CD4-positive, alpha-beta T cell treated with Interleukin-1 beta for 1 hour (primary cell): ENCODE measurements at places on chromosomes 4 and X.

DNA sequence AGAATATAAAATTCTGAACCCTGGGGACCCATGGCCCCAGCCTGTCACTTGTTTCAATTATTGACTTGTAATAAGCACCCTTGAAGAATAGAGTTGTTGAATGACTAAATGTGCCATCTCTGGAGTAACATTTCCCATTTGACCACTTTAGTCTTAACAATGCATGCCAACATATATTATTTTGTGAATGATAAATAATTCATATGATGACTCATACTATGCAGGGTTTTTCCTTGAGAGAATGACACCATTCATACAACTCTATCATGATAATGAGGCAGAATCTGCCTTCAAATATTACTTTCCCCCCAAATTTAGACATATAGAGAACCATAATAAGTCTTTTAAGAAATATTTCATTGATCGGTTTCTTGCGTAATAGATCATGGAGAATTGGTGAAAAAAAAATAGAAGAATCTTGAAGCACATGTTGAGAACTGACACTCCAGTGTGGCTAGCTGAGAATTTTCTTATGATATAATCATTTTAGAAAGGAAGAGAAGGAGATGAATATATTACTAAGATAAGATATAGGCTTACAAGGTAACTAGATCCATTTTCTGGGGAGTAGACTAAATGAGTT is 404.5 kb downstream of the GRXCR1 start:
- no peak for DNase-seq

DNA sequence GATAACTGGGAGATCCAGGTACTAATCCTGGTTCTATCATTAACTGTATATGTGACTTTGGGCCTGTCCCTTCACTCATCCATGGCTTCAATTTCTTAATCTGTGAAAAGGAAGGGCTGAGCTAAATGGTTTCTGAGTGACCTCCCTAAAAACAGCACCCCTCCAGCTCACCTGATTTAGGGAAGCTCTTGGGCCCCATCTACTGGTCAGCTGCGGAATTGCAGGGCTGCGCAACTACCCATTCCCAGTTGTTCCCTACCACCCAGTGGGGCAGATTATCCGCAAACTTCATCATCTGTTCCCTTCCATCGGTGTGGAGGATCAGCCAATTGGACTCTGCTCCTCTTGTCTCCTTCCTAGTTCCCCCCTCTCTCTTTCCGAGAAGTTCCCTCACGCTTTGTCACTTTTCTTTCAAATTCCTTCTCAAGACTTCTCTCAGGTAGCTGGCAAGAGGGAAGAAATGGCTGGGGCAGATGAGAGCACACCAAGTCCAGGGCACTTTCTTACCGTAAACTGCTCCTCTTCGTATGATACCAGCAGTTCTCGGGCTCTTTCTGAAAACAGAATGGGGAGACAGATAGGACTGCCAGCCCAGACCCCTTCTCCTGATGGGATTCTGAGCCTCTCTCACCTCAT is 5.8 kb downstream of the LAS1L start:
- peak; percentile 31 for DNase-seq

DNA sequence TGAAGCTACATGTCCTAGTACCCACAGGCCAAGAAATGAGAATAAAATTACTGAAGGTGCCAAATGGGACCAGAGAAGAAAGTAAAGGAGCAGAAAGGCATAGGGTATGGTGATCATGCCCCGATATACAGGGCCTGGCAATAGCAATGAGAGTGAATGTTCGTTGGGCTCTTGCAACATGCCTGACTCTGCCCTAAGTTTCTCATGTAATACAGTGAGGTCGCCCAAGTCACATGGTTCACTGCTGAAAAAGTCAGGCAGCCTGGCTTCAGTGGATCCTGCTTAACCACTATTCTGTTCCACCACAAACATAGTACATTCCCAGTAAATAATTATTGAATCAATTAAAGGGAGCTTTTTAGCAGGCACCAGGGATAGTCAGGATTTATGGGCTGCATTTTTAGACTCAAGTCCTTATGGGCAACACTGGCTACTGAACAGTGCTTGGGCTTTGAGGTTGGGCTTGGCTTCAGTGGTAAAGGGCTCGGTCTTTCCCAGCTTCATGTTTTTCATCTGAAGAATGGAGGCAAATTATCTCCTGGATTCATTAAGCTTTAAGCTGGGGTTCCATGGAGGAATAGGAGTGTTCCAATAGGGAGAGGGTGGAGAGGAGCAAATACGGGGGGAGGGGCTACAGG is 67.1 kb upstream of the ZNF518B start:
- DNase-seq, result no peak

DNA sequence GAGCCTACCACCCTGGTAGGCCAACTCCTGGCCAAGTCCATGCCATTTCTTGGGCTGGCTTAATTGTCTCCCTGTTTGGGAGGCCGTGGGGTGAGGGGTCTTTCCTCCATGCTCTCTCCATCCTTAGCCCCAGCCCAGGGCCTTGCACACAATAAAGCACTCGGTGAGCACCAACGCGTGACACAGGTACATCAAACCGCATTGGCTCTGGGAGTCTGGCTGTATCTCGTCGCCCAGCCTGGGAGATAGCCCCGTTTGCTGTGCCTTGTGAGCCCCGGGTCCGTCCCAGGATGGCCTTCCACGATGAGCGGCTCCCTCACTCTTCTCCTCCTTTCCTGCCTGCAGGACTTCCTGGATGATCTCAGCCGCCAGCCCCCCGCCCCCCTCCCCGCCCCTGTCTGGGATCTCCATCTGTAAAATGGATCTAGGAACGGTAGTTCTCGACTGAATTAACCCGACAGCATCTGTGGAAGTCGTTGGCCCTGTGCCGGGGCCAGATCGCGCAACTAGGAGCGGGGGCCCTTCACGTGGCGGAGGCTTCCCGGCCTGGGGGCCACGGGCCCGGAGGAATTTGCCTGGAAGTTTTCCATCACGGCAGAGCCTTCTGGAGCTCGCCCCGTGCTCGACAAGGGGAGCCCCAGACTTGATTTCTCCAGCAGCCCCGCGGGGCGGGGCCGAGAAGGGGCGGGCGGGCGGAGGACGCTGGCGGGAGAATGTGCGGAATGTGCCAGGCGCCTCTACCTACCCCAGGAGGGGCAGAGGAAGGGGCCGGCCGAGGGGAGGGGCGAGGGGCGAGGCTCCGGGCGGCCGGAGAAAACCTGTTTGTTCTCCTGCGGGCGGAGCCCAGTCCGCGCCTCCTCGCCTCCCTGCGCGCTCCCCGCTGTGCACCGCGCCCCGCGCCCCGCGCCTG is at the start of gene ZNF185:
TSS of gene ZNF185 (plus strand) at position 846 of the 910 bp plus-strand sequence. CDS start 16,423 bp downstream, outside the sequence.
- no peak for DNase-seq

DNA sequence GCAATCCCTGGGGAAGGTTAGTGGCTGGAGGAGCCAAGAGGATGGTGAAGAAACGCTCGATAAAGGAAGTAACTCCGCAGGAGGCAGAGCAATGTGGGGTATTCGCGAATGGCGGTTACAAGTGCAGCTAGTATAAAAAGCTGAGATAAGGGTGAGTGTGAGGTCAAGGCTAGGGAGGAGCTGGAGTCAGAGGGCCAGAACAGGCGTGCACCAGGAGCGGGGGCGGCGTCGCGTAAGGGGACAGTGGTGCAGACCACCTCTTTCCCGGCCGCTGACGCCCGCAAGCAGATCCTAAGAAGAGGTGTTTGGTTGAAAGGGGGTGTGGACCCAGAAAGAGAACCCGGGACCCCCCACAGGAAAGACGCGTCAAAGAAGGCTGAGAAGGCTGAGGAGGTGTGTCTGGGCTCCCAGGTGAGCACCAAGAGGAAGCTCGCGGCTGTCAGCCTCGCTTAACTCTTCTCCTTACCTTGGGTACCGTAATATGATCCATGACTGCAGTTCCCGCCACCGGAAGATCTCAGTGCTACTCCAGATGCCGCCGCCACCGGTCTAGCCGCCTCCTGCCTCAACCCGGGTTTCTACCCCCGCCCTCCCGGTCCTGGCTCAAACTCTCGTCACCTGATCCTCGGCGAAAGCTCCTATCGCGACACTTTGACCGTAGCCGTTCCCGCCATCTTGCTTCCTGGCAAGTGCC is at the start of gene MTMR8:
TSS of gene MTMR8 (minus strand) at position 579 of the 694 bp plus-strand sequence. CDS start at position 490, 89 bp downstream.
- peak; percentile 81 for DNase-seq

DNA sequence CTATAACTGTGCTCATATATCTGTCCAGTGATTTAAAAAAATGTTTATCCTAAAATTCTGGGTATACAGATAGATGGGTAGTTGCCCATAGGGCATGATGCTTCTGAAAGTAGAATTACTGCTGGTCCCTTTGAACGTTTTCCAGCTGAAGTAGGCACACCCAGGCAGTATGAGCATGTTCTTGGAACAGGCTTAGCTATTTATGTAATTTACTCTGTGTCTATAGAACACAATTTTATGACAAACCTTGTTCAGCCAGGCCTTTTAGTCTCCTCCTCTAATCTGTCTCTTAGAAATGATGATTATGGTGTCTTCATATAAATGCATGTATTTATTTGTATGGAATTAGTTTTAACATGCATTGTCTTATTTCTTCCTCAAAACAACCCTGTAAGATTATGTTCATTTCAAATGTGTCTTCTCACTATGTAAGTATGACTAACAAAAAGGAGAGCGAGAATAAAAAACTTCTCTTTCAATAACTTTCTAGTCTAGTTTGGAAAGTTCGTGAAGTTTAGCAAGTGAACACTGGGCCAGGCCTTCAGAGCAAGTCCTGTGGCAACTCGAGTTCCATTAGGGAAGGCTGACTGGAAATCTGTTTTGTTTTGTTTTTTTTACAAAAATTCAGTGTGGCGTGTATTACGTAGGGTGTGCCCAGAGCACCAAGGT is 142.0 kb downstream of the AFF1 start:
- no peak for DNase-seq

DNA sequence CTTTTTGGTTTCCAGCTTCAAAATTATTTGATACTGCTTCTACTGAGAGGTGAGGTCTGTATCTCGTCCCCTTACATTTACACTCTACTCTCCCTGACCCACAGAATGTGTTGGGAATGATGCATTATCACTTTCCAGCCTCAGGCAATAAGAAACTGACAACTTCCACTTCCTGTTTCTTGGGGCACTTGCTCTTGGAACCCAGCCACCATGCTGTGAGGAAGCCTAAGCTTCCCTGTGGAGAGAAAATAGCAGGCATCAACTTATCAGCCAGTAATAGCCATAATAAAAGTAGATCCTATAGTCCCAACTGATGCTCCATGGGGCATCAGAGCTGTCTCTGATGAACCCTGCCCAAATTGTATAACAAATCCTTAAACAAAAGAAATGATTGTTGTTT is 32.6 kb downstream of the RELL1 start:
- no peak for DNase-seq

GRCh38 chrX:15856222-15856587 is 1.6 kb upstream of the AP1S2 start:
- no peak for DNase-seq

GRCh38 chr4:14303856-14304255 is 676.3 kb upstream of the BOD1L1 start:
- DNase-seq, result no peak

DNA sequence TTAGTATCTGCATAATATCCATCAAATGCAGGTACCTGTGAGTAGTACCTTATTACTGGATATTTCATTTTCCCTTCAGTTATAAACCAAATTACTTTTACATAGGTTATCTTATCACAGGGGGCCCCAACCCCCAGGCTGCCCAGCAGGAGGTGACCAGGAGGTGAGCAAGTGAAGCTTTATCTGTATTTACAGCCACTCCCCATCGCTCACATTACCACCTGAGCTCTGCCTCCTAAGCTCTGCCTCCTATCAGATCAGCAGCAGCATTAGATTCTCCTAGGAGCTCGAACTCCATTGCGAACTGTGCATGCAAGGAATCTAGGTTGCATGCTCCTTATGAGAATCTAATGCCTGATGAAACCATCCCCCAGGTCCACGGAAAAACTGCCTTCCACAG is 6.3 kb downstream of the PRSS12 start:
- DNase-seq, result no peak

DNA sequence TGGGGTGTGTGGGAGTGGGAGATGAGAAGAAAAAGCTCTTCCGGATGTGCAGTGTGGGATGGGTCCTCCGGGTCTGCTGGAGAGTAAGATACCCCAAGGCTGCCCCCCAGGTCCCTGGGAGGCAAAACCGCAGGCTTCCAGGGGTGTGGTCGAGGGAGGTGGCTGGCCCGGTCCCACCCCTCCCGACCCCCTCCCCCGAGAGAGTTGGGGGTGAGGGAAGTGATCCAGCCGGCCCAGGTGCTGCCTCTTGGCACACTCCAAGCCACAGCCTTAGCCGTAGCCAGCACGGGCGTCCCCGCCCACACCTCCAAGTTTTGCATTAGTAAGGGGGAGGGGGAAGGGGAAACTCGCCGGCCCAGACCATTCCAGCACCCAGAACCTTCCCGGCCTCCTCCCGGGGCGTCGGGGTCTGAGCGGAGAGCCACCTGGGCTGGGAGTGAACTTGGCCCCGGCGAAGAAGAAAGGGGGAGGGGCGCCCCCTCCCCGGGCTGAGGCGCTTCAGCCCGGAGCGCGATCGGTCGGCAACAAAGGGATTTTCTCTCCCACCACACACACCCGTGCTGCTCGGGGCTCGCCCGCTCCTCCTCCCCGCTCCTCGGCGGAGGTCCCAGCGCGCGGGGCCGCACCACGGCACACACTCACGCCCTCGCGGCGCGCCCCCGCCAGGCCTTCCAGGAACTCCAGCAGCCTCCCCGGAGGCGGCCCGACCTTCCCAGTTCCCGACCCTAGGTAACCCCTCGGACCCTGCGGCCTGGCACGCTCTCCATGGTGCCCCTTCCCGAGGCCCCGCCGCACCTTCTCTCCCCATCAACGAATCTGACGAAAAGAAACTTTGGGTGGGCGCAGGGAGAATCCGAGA is 14.4 kb downstream of the BCOR start:
- no peak for DNase-seq

DNA sequence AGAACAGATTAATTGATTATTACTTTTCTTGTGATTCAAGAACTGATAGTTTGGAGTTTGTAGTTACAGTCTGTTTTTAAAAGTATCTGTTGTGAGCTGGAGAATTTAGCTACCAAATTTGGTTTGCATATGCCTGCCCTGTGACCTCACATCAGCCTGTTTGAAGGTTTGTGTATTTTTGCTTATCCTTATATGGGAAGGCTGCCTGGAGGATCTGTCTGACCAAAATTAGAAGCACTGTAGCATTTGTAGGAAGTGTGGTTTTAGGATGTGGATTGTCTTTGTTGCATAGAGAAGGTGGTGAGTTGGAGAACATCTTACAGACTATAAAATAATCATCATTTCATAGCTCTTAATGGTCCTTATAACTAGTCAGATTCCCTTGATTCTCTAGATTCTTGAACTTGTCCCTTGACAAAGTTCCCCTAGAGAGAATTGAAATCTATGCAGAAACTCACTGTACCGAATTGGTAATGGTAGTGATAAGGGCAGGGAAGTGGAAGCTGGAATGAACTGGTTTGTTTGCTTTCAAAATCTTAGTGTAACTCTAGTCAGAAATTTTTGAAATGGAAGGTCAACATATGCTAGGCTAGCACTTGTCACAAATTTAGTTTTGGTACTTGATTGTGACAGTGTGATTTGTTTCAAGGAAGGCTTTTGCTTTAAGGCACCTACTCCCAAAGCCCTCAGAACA is 57.3 kb downstream of the SH3BGRL start:
- DNase-seq, result no peak

GRCh38 chrX:130628516-130628915 is 226.7 kb downstream of the RBMX2 start:
- no peak for DNase-seq

GRCh38 chr4:24840826-24841543 is 45.6 kb downstream of the SOD3 start:
- no peak for DNase-seq

GRCh38 chrX:56791456-56791855 is 62.4 kb downstream of the NBDY start:
- no peak for DNase-seq
